ENCODE measurements at places on chromosomes 1 and 21.
A peak's percentile ranks its signal among the peaks of the same experiment; 100 is the strongest.

GRCh38 chr21:37082856-37083528, 9.9 kb downstream of the TTC3 start:
- H3K4me3 ChIP-seq, result no peak overlapping the region
- H3K4me1 ChIP-seq, result peaks cover 27% of the 10 kb centered on the region

DNA sequence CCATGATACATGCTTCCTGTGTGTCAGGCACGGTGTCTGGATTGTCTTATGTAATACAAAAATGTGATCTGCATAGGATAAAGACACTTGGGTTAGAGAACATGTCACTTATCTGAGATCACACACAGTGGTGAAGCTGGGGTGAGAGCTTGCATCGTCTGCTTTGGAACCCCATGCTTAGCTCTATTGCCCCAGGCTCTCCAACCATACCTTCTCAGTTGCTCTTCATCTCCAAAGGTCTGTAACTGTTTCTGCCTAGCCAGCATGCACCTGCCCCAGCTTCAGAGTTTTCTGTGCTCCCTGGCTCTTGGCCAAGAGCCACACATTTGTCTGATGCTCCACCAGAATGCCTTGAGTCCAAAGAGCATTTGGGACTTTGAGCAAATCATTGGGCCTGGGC, 93.9 kb upstream of the COG2 start:
- H3K27me3 ChIP-seq, result peaks cover 32% of the 10 kb centered on the region
- no peaks in the 10 kb centered on the region for H3K36me3 ChIP-seq
- H3K4me3 ChIP-seq, result no peak overlapping the region

- H3K4me1 ChIP-seq, result peaks cover 1% of the 10 kb centered on the region
- H3K36me3 ChIP-seq, result no peaks in the 10 kb centered on the region
- H3K4me3 ChIP-seq, result no peak overlapping the region
These were observed 116.0 kb upstream of the CD34 start for GRCh38 chr1:208026880-208027438.

- peak overlapping the region; percentile 51 for H3K4me3 ChIP-seq
- H3K4me1 ChIP-seq, result peaks cover 38% of the 10 kb centered on the region
- peak overlapping the region; percentile 51 for H3K27ac ChIP-seq
These were observed 15.9 kb downstream of the DUSP10 start for GRCh38 chr1:221725735-221726672.

- DNase-seq, result no peak
- no peaks in the 10 kb centered on the region for H3K27me3 ChIP-seq
- no peaks in the 10 kb centered on the region for H3K36me3 ChIP-seq
- no peak overlapping the region for H3K27ac ChIP-seq
- H3K4me3 ChIP-seq, result no peak overlapping the region
- peaks cover 13% of the 10 kb centered on the region for H3K4me1 ChIP-seq
These were observed 9.8 kb downstream of the FBXO42 start for GRCh38 chr1:16342331-16343062.

- DNase-seq, result peak; percentile 29
- peaks cover 20% of the 10 kb centered on the region for H3K27me3 ChIP-seq
- H3K36me3 ChIP-seq, result no peaks in the 10 kb centered on the region
These were observed 8.2 kb upstream of the SMCP start for GRCh38 chr1:152869808-152870419.

DNA sequence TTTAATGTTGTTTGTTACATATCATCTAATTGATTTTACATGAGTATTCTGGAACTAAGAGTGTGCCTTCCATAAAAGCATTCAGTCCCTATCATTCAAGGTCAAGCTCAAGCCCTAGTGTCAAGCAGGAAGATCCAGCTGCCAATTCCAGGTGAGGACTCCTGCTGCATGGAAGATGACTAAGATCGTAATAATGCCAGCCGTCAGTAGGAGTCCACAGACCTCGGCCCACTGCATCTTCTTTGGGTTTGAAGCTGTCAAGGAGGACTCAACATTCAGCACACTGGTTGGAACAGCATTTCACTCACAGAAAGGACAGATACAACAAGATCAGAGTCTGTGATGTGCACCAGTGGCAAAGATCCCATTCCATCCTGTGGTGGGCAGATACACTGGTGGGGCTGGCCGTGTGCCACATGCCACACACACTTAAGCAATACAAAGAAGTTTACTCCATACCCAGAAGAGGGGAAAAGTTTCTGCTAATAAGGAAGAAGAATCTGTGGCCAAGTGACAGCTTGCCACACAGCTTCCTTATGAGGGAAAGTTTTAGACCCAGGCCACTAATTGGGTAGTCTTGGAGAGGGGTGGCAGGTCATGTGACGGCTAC, 160.4 kb downstream of the PIK3R3 start:
- H3K4me3 ChIP-seq, result no peak overlapping the region
- no peaks in the 10 kb centered on the region for H3K36me3 ChIP-seq
- no peaks in the 10 kb centered on the region for H3K4me1 ChIP-seq
- no peak overlapping the region for H3K27ac ChIP-seq
- no peak for DNase-seq

DNA sequence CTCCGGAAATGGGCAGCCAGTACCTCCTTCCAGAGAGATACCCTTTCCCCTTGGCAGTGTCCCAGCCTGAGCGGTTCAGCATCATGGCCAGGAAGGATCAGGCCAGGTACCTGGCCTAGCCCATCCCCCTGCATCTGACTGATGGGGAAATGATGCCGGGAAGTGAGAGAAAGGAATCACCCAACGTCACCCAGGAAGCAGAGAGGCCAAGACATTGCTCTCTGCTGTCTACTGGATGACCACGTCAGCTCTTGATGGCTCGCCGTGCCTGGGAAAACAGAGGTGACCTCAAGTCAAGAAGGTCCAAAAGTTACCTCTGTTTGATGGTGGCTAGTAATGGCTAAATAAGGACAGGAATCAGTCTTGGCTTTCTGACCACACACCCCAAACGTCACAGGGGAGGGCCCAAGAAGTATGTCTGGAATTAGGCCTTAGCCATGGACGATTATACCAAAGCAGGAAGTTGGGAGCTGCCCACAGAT, 79.0 kb downstream of the MRPL37 start:
- no peak overlapping the region for H3K4me3 ChIP-seq
- H3K27ac ChIP-seq, result peak overlapping the region; percentile 24
- no peak for DNase-seq
- H3K4me1 ChIP-seq, result peaks cover 23% of the 10 kb centered on the region

- no peaks in the 10 kb centered on the region for H3K27me3 ChIP-seq
- peak overlapping the region; percentile 87 for H3K4me3 ChIP-seq
- peaks cover 4% of the 10 kb centered on the region for H3K36me3 ChIP-seq
- peaks cover 47% of the 10 kb centered on the region for H3K4me1 ChIP-seq
- no peak for DNase-seq
These were observed 4.0 kb downstream of the WDR26 start for GRCh38 chr1:224430511-224431113.

GRCh38 chr1:93531193-93531592, 83.3 kb downstream of the FNBP1L start:
- no peak overlapping the region for H3K27ac ChIP-seq
- no peak for DNase-seq
- no peak overlapping the region for H3K4me3 ChIP-seq
- no peaks in the 10 kb centered on the region for H3K27me3 ChIP-seq
- H3K4me1 ChIP-seq, result no peaks in the 10 kb centered on the region

DNA sequence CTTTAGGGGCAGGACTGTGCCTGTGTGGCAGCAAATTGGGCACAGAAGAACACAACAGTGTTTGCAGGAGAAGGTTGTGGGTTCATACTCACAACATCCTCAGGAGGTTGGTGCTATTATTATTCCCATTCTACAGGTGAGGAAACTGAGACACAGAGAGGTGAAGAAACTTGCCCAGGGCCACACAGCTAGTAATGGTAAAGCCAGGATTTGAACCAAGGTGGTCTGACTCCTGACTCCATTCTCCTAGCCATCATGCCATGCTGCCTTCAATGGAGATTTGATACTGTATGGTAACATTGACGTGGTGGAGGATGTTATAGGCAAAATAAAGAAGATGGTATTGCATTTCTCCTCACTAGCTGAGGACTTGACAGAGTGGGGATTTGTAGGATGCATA, 334.2 kb downstream of the RPS6KC1 start:
- no peaks in the 10 kb centered on the region for H3K36me3 ChIP-seq
- no peak for DNase-seq
- no peaks in the 10 kb centered on the region for H3K4me1 ChIP-seq
- peaks cover 12% of the 10 kb centered on the region for H3K27me3 ChIP-seq
- H3K4me3 ChIP-seq, result no peak overlapping the region

DNA sequence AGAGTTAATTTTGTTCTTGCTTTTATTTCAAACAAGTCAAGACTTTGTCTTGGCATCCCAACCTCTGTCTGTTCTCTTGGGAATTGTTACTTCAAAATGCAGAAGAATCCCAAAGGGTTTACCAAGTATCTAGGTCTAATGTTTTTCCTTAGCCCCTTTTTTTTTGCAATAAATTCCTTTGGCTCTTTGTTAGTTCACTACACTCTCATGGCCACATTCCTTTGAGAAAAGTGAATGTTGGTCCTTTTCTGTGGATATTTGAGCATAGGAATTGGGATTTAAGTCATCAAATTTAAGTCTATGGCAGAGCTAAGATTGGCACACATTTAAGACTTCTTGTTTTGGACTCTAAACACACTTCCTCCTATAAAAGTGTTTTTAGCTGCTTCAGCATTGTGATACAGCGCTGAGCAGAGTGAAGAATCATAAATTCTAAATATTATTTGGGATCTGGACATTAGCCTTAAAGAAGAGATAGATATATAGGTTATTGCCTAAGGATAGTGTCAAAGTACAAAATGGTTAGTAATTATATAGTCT, 1.9 kb downstream of the BTF3L4 start:
- peaks cover 43% of the 10 kb centered on the region for H3K4me1 ChIP-seq
- H3K27me3 ChIP-seq, result no peaks in the 10 kb centered on the region
- H3K27ac ChIP-seq, result peak overlapping the region; percentile 94
- H3K4me3 ChIP-seq, result peak overlapping the region; percentile 98
- peaks cover 4% of the 10 kb centered on the region for H3K36me3 ChIP-seq

DNA sequence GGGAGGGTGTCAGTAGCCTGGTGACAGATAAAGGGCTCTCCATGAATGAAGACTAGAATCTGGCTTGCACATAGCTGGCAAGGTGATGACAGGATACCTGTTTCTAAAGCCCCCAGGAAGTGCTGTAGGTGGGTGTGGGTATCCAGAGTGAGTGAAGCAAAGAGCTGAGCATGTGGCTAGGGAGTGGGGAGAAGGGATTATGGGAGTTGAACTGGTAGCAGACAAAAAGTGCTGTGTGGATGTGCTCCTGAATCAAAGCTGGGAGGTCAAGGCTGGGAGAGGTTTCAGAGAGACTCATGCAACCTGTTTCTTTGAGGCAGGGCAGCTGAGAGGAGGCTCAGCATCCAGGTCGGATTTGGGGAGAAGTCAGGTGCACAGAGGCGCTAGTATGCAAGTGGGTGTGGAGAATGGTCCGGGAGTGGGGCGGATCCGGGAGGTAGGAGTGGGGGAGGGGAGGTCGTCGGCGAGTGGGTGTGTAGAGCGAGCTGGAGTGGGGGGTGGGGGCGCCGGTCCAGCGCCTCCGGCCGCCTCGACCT, 600 bp downstream of the ASTN1 start:
- peaks cover 12% of the 10 kb centered on the region for H3K27me3 ChIP-seq
- H3K4me1 ChIP-seq, result peaks cover 4% of the 10 kb centered on the region
- no peak overlapping the region for H3K27ac ChIP-seq
- H3K4me3 ChIP-seq, result no peak overlapping the region
- DNase-seq, result no peak

DNA sequence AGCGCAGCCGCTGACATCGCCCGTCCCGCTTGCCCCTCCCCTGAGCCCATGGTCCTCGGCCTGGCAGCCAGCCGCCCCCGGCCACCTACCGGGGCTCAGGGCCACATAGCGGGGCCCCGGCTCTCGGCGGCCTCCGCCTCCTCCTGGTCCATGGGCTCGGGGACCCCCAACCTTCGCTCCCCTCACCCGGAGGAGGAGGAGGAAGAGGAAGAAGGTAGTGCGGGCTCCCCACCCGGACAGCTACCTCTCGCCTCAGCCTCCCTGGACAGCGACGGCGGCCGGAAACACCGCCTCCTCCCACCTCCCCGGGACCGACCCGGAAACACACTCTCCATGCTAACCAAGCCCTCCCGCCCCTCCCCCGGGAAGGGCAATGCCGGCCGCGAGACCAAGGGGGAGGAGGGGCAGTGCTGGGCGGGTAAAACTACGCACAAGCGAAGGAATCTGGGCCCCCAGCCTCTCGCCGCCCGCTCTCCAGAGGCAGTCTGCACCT, at the start of gene KIAA0319L:
Gene KIAA0319L (minus strand): TSS at position 286 of the 493 bp plus-strand sequence. CDS start 2,912 bp downstream, outside the sequence.
- DNase-seq, result no peak
- peaks cover 48% of the 10 kb centered on the region for H3K4me1 ChIP-seq
- H3K27ac ChIP-seq, result peak within 1 kb of the TSS; percentile 98

GRCh38 chr1:247857069-247857984, at the start of gene TRIM58:
TSS of gene TRIM58 (plus strand) at chr1:247857187. CDS start at chr1:247857247, 60 bp downstream.
- H3K36me3 ChIP-seq, result peaks cover 8% of the 10 kb centered on the region
- peaks cover 61% of the 10 kb centered on the region for H3K27me3 ChIP-seq
- no peak within 1 kb of the TSS for H3K27ac ChIP-seq
- no peak for DNase-seq
- H3K4me1 ChIP-seq, result peaks cover 11% of the 10 kb centered on the region

DNA sequence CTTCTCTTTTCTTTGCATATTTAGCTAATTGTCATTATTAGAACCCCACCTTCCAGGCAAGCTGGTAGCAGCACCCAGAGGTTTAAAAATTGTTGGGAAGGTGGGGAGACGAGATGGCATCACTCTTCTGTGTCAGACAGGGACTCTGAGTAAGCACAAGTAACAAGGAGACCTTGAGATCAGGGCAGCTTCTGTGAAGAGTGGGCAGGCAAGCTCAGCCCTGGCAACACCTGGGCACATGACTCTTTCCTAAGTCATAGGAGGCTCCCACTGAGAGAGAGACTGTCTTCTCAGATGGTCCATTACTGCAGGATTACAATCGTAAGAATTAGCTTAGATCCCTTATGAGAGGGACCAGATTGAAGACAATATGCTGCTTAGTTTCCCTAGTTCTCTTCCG, 183.5 kb downstream of the BRINP2 start:
- no peaks in the 10 kb centered on the region for H3K27me3 ChIP-seq
- H3K4me3 ChIP-seq, result no peak overlapping the region
- H3K27ac ChIP-seq, result no peak overlapping the region
- no peaks in the 10 kb centered on the region for H3K36me3 ChIP-seq
- no peaks in the 10 kb centered on the region for H3K4me1 ChIP-seq
- no peak for DNase-seq

DNA sequence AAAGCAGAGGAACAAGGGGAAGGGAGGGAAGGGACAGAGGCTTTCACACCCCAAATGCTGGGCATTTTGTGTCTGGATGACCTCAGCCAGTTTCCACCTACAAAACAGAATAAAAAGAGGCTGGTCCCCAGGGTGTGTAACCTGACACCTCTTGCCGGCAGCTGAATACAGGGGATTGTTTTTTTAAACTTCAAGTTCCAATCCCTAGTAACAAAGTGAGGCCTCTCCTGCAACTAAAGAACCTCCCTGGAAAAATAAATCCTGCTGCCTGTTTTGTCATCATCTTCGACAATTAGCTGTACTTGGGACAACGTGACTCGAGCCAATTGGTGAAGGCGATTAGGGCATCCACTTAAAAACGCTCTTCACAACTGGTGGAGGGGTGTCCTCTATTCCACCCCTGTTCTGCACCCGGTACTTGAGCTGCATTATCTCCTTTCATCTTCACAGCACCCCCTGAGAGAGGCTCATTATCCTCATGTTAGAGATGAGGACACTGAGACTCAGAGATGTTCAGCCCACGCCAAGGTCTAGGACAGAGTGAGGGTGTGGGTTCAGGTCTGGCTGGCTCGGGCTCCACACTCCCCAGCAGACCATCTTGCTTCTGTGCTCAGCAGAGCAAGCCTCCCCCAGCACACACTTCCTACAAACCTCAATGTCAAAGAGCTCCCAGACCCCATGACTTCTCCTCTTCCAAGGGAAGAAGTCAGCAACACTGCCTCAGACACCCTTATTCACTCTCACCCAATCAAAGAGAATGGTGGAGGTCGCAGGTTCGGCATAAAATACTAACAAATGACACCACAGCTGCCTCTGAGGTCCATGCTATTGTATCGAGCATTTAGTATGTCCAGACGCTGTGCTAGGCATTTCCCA, 15.2 kb downstream of the ITPKB start:
- H3K4me3 ChIP-seq, result peak overlapping the region; percentile 85
- no peaks in the 10 kb centered on the region for H3K27me3 ChIP-seq
- DNase-seq, result no peak
- peaks cover 7% of the 10 kb centered on the region for H3K36me3 ChIP-seq
- H3K27ac ChIP-seq, result peak overlapping the region; percentile 97
